ENCODE measurements at places on chromosomes 7 and 10.
A peak's percentile ranks its signal among the peaks of the same experiment; 100 is the strongest.

- no peak for DNase-seq
These were observed 6.8 kb upstream of the RASSF4 start for GRCh38 chr10:44952779-44953231.

DNA sequence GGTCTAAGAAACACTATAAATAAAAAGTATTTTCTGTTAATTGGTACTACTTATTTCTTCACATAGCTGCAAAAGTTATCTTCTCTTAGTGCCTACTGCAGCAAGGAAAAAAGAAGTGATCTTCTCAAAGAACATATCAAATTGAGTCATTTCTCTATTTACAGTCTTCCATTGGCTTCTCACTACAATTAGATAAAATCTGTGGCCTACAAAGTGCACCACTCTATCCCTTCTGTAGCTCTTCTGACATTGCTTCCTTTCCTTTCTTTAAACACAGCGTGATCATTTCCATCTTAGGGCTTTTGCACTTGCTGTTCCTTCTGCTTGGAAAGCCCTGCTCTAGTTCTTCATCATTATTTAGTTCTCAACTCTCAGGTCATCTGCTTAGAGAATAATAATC, 44.7 kb downstream of the MXI1 start:
- DNase-seq = no peak

- no peak for DNase-seq
These were observed 125.3 kb upstream of the CELF2 start for GRCh38 chr10:10892290-10892875.

DNA sequence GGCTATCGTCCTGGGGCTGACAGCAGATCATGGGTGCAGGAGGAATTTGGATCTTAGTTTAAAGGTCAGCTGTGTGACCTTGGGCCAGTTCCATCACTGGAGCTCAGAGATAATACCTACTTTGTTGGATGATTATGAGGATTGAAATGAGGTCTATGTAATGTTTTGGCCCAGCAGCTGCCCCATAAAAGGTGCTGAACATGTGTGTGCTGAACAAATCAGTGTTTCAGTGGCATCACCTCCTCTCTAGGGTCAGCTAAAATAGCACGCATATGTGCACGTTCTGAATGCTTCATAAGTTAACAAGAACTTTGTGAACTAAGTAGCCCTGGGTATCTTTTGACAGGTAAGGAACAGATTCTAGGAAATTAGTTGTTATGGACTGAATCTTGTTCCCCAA, 84.8 kb upstream of the LRRC18 start:
- DNase-seq = no peak

DNA sequence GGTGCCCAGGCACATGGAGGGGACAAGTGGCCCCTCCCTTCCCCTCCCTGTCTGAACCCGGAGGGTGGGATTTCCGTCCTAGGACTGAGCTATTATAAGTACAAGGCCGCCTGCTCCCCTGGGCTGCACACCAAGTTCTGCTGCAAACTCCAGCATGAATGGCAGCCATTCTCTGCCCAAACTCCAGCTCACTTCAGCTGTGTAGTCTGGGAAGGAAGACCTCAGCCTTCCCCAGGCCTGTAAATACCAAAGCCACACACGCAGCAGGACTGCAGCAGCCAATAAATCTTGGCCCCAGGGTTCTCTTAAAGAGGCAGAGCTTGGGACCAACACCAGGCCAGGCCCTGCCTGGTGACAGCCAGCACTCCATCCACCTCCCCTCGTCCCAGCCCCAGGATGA, 291.3 kb upstream of the ZMIZ1 start:
- no peak for DNase-seq

GRCh38 chr7:157658851-157659412, 322.1 kb downstream of the DNAJB6 start:
- DNase-seq = no peak

DNA sequence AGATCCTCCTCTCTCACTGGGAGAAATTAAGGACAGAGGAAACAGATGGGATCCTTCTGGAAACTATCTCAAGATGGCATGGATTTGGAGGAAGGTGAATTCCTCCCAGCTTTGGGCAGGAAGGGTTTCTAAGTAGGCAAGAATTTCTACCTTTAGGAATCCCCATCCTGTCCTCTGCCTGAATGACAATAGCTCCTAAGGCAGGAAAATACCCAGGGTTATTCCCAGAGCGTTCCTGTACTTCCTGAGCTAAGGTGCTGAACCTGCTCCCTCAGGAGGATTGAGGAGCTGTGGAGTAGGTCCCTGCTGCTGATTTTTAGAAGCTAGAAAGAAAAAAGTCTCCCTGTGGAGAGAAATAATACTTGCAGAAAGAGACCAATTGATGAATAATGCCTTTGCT, 568 bp downstream of the MGAM2 start:
- no peak for DNase-seq

GRCh38 chr10:43186150-43186549, 47.9 kb downstream of the CSGALNACT2 start:
- DNase-seq = no peak

DNA sequence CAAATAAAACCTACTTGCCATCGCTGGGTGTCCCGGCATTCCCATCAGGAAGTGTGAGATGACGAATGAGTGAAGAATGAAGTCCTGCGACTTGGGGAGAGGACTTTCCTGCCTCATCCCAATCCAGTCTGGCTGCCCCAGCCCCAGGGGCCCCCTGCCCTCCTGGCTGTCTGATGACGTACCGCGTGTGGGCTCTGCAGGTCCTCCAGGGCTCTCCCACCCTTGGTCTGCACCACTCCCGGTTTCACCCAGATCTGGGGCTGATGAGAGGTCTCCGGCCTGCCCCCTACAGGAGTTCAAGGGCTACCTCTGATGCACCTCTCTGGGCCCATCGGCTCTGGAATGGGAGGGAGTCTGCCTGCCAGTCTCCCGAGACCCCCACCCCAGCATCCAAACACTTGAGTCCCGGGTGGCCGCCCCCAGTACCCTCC, 9.8 kb downstream of the ATP6V1F start:
- no peak for DNase-seq

DNA sequence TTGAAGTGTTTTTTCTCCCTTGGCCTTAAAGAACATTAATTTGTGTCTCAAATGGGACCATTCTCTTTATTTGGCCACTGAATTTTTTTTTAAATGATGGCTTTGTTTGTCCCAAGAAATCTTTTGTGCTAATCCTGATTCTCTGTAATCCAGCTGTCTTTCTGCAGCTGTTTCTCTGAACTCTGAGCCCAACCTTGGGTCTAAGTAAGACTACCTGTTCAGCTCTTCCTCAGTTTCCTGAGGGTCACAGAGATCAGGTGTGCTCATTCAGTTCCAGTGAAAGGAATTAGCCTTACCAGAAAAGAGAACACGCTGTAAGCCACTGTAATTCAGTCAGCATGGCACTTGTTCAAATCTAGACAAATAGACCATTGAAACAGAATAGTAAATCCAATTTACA, 94.2 kb downstream of the ANKIB1 start:
- DNase-seq = no peak

DNA sequence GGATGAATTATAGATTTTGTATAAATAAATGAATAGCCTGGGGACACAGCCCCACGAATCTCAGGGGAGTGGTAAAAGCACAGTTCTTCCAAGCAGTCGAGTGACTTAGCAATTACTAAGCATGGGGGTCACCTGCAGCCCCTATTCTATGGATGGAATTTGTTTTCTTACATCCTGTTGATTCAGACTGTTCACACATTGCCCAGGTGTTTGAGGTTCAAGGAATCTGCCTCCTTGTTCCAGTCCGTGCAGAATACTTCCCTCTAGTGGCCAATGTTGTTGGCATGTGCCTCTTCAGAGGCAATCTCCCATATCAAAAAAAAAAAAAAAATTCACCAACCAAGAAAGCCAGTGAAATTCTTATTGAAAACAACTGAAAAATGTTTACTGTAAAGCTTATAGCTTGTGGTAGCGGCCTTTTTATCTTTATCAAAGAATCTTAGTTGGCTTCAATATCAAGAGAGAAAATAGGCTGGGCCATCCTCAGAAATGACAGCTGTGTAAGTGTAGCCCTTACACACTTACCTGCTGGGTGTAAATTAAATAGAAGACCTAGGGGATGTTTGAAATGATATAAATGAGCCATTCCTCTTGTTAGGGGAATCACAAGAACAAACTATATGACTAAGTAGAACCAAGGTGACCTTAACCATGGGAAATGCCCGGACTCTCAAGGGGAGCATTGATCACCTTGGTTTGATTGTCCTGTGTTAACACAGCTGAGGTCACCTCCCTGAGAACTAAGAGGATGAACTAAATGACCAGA, 7.8 kb downstream of the LIPM start:
- peak; percentile 64 for DNase-seq

DNA sequence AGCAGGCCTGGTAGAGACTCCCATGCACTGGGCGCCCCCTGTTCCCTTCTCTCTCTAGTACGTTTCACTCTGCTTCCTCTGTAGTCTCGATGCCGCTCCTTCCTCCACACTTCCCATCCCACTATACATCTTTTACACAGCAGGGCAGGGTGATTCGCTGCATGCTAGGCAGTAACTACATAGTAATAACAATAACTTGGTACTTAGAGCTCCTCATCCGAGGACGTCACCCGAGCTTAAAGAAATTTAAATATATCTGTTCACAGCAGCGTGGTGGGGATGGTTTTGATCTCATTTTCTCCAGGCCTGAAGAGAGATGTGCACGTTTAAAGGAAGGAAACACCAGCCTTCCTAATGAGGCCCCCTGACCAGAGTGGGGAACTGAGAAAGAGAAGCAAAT, 276.9 kb downstream of the SKAP2 start:
- DNase-seq = no peak

DNA sequence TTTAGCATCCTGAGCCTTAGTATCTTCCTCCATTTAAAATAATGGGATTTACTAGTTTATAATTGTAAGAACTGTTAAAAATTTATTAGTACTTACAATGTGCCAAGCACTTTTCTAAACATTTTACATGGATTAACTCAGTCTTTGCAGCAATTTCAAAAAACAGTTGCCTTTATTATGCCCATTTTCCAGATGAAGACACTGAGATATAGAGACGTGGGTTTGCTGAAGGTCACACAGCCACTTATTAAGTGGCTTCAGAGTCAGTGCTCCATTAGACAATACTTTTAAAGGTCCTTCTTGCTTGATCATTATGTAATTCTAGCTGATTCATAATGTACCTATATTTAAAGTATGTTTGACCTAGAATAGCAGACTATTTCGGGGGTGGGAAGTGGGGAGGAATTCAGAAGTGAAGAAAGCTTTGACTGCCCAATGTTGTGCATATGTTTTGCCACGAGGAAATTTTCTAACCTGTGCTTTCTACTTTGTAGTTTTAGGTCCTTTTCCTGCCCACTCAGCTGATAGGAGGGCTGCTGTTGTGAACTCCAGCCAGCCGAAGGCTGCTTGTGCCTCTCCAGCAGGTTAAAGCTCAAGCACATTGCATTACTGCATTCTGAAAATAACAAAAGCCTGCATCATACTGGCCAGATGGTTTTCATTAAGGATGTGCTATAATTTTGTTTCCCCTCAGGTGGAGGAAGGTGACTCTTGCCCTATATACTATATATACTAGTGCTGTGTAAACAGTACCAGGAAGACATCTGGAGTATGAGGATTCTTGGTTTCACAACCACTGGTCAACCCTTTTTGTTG, 4.3 kb downstream of the PLEKHA8 start:
- DNase-seq = no peak

GRCh38 chr10:23892296-23892695, 316.6 kb upstream of the KIAA1217 start:
- no peak for DNase-seq

GRCh38 chr7:38862666-38863065, 46.3 kb downstream of the VPS41 start:
- no peak for DNase-seq

GRCh38 chr10:114811862-114812261, 9.7 kb upstream of the FHIP2A start:
- no peak for DNase-seq

GRCh38 chr10:8216893-8217292, 162.4 kb downstream of the GATA3 start:
- no peak for DNase-seq

- no peak for DNase-seq
These were observed 28.7 kb upstream of the TNS3 start for GRCh38 chr7:47610506-47611044.

DNA sequence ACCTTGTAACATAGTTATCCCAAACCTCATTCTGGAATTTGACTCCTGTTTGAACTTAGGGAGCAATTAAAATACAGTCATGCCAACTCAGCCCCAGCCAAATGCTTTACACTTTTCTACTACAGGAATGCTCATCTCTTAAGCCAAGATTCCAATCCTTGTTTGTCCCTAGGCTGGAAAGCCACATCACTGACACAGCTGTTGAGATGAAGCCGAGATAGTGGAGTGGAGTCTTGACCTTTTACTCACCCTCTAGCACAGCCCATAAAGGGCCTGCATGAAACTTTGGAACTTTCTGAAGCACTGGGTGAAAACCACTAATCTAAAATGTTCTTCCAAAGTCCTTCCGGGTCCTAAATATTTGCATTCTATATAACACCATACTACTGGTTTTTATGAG, 247.3 kb downstream of the ETV1 start:
- DNase-seq = no peak

DNA sequence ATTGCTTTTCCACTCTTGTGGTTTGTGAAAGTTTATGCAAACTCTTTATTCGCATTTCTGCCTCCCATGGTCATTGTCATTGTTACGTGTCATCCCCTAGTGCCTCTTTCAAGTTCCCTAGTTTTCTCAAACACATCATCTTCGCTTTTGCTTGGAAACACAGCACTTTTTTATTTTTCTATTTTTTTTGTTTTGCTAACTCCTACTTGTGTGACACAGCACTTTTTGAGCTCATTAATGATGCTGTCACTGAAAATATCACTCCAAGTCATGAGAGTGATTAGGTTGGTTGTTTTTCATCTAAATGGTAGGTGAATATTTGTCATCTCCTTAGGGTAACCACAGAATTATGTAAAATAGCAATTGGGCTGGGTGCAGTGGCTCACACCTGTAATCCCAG, 8.5 kb upstream of the STX1A start:
- DNase-seq = no peak

DNA sequence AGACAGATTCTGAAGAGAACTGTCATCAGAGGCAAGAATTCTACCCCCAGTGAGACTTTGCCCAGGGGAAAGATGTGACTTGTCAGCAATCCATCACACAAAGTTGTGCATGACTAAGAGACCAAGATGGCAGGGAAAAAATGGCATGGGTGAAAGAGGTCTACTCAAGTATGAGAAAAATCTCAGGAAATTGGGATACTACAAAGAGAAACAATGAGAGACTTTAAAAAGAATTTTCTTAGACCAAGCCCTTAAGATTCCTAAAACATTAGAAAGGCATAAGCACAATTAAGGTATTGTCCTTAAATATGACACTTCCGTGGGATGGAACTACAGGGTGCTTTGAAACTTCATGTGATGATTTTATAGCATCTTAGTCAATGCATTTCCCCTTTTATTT, 45.6 kb upstream of the PDE1C start:
- DNase-seq = no peak

Measured in CD4-positive, alpha-beta T cell treated with Interleukin-12 subunit alpha and Interleukin-12 subunit beta, for 1 hour (primary cell).